ENCODE measurements at places on chromosomes 12 and 14.

GRCh38 chr14:38316922-38317321, 61.0 kb upstream of the CLEC14A start:
- DNase-seq = no peak

GRCh38 chr14:98901511-98902205, 370.3 kb downstream of the BCL11B start:
- DNase-seq = no peak

DNA sequence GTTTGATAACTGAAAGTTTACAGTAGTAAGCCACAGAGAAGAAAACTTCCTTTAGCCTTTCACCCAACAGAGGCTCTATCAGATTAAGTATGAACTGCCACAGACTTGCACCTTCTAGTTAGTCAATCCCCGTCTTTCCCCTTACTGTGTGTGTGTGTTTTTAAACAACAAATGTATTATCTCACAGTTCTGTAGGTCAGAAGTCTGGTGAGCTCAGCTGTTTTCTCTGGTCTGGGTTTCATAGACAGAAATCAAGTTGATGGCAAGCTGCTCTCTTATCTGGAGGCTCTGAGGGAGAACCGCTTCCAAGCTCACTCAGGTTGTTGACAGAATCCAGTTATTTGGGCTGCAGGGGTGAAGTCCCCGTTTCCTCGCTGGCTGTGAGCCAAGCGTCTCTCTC, 320.5 kb downstream of the PRKD1 start:
- no peak for DNase-seq

DNA sequence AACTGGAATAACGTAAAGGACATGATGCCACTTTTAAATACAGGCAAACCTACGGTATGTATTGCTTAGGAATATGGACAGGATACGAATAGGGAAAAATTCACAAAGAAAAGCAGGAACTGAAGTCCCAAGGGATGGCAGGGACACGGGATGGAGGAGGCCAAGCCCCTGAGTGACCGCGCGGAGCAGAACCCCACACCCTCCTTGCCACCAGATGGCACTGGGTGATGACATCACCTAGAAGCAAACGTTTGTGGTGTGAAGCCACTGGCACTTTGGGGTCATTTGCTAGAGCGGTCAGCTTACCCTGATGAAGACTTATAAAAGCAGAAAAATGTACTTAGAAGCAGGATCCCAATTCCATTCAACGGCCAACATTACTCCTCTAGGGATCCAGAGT, 9.4 kb downstream of the DHX37 start:
- no peak for DNase-seq

DNA sequence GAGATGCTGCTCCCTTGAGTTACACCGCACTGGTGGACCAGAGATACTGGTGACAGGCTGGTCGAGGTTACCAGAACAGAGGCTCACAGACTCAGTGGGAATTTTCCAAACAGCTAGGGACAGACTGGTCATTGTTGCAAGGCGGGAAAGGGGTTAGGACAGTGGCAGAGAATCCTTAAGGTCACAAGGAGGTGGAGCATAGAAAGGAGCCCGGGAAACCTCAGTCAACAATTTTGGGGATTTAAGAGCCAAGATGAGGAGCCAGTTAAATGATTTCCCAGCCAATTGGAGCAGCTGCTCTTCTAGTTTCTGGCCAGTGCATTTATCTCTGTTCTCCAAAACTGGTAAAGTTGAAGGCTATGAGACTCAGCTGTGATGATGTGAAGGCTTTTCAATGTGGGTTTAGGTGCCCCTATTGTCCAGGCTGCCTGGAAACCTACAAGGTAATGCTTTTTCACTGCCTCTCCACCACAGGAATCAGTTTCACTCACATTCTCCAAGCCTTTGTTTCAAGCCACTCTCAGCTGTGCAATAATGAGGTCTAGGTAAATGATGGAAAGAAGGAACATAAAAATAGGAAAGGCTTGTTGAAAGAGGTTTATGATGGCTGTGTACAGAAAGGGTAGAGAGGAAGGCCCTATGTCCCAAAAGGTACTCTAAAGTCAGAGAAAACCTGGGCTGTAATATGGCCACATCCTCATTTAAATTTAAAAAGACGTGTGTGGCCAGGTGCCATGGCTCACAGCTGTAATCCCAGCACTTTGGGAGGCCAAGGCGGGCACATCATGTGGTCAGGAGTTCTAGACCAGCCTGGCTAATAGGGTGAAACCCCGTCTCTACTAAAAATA, 7.0 kb upstream of the TNS2 start:
- no peak for DNase-seq

DNA sequence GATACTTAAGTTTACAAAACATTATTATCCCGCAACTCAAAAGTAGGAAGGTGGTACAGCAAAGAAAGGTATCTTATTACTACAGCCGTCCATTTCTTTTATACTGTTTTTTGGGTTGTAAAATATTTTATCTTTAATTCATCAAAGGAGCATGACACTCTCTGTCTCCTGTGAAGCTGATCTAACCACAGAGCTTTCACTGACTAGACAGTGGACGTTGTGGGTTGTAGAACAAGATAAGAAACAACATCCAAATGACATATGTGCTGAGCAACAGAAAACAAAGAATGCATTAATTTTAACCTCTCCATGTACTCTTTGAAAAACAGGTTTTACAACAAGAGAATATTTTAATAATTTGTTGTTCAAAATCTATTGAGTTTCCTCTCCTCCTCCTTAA, 195.9 kb upstream of the FBXO33 start:
- DNase-seq = no peak

- DNase-seq = no peak
These were observed 41.0 kb downstream of the BDKRB1 start for GRCh38 chr14:96297000-96297399.

DNA sequence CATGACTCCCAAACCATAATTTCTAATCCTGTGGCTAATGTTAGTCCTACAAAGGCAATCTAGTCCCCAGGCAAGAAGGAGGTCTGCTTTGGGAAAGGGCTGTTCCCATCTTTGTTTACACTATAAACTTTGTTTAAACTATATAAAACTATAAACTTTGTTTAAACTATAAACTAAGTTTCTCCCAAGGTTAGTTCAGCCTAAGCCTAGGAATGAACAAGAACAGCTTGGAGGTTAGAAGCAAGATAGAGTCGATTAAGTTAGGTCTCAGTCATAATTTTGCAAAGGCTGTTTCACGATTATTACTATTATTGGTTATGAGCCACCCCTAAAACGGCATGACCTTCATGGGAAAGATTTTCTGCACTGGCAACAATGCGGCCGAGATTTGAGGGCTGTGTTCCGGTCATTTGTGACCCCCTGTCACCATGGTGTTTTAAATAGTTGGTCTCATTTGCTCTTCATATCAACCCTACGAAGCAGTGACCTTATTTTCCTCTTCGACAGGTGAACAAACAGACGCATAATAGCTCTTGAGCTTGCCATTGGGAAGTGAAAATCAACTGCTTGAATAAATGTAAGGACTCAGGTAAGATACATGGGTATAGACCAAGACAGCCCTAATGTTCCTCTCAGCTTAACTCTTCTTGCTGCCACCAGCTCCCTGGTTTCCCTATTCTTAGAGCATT, 322.6 kb upstream of the TMEM132C start:
- no peak for DNase-seq

DNA sequence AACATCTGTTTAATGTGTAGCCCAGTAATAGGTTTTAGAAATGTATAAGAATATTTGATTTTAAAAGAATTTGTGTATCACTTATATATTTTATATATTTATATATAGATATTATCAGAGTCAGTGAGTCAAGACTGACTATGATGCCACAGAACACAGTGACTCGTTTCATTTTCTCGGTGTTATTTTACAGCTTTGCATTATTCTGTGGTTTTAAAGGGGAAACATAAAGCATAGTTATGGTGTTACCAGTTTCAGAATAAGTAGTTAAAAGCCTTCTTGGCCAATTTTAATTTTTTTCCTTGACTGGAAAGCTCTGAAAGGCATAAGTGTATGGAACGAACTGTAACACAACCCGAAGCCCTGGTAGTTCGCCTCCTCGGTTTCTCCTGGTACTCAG, 91.0 kb downstream of the GRIP1 start:
- DNase-seq = no peak

DNA sequence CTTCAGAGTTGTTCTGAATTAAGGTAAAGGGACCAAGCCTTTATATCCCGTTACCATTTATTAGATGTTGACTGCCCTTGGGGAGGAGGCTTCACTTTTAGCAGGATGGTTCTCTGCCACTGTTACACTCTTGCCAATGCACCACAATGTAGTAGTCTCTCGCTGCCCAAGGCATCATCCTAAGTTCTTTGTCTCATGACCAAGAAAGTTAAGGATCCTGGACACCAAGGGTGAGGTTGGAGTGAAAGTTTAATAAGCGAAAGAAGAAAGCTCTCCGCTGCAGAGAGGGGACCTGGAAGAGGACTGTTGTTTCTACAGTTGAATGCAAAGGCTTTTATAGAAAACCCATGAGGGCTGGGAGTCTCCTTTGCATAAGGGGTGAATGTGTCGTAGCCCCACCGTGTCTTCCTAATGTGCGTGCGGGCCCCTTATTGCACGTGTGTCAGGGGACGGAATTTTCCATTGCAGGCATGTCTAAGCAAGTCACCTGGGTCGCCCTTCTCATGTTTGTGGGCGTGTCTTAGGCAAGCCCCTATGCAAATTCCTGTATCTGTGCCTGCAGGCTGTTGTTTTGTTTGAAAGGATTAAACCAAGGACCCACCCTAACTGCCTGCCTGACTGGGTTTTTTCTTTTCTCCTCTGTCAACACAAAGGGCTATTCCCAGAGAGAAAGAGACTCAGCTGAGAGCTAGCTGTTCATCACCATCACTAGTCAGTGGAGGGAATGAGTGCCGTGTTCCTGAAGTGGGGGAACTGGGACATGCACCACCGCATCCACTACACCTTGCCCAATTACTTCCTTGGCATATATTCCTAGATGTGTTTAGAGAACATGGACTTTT, 17.6 kb upstream of the RNASE1 start:
- DNase-seq = no peak

- DNase-seq = no peak
These were observed 51.8 kb downstream of the PELI2 start for GRCh38 chr14:56170028-56170427.

DNA sequence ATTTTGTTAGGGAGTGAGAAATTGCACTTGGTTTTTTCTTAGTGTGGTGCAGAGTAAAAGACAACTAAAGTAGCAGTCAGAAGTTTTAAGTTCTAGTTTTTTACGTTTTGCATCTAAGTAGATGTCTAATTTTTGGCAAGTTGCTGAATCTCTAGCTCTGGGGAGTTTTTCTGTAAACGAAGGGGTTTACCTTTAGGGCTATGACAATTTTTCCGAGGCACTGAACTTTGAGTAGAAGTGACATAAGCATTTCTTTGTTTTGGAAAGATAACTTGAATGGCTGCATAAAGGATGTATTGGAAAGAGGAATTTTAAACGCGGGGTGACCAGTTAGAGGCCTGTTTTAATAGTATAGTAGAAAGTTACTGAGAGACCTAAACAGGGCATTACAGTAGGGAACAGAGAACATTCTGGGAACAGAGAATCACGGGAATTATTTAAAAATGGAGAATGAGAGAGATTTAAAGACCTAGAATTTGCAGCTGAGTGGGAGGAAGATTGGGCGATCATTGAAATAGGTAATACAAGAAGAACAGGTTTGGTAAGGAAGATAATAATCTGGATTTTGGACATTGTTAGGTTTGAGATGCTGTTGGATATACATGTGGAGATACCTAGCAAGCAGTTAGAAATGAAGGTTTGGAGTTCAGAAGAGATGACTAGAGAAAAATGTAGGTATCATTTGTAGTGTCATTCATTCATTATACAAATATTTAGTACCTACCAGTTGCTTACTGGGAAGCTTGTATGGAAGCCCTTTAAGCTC, 1.2 kb downstream of the ZNF410 start:
- no peak for DNase-seq

GRCh38 chr12:117347588-117347987, 13.8 kb downstream of the NOS1 start:
- DNase-seq = no peak

DNA sequence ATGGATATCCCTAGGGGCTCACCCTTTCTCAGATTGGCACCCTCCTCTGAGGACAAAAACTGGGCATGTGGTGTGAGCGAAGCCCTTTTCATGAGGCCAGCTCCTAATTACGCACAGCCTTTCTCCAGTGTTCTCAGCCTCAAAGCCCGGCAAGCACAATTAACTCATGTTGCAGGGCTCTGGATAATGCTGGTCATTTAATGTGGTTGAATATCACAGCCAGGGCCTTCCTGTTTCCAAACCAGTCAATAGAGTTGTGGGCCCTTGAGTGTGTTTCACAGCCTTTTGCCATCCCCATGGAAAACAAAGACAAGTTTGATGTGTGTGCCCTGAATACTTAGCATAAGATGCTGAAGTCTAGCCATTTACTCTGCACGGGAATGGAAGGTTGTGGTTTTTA, 114.2 kb upstream of the ARHGAP5 start:
- no peak for DNase-seq

GRCh38 chr12:41962171-41962572, 182.5 kb downstream of the GXYLT1 start:
- DNase-seq = no peak

- DNase-seq = no peak
These were observed 17.8 kb upstream of the MCRS1 start for GRCh38 chr12:49585477-49586459.

Measured in GM12864 (cell line).